ENCODE measurements at places on chromosomes 1 and 21. TPM values are rescaled to one million over a fixed set of nuclear protein-coding genes. Genes with fewer than 3 reads are reported as not detected.

Gene C1orf94
- total RNA-seq: not detected

Gene RAB42
- 7.6 TPM for total RNA-seq

Gene FCN3
- not detected for total RNA-seq

Gene DEPDC1
- 74.0 TPM for total RNA-seq

Gene TMEM61
- total RNA-seq: 5.0 TPM

Gene PLPP3
- 22.4 TPM for total RNA-seq

Gene C1QTNF12
- total RNA-seq: 11.8 TPM

Gene AIRE
- not detected for total RNA-seq

Gene GPR25
- not detected for total RNA-seq

Gene CCDC30
- total RNA-seq: 10.2 TPM

Gene ACTL8
- total RNA-seq: 0.55 TPM

Gene SLC19A1
- total RNA-seq: 25.0 TPM

Gene GJB5
- total RNA-seq: 18.1 TPM

DNA sequence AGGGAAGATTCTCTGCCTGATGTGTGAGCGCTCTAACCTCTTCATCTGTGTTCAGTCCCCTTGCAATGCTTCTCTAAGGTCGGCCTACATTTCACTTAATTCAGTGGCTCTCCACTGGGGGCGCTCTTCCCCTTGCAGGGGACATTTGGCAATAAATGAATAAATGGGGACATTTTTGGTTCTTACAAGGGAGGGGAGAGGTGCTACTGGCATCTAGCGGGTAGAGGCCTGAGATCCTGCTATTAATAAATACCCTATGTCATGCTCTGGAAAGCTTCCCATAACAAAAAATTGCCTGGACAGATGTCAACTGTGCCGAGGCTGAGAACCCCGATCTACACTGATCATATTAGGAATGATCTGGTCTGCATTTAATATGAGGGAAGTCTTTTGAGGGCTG, 25.9 kb upstream of the DNAJC11 start:
- H3K36me3 ChIP-seq: no peaks in the 10 kb centered on the region
- no peaks in the 10 kb centered on the region for H3K4me1 ChIP-seq
- H3K4me3 ChIP-seq: no peak overlapping the region
- peak; percentile 39 for DNase-seq

DNA sequence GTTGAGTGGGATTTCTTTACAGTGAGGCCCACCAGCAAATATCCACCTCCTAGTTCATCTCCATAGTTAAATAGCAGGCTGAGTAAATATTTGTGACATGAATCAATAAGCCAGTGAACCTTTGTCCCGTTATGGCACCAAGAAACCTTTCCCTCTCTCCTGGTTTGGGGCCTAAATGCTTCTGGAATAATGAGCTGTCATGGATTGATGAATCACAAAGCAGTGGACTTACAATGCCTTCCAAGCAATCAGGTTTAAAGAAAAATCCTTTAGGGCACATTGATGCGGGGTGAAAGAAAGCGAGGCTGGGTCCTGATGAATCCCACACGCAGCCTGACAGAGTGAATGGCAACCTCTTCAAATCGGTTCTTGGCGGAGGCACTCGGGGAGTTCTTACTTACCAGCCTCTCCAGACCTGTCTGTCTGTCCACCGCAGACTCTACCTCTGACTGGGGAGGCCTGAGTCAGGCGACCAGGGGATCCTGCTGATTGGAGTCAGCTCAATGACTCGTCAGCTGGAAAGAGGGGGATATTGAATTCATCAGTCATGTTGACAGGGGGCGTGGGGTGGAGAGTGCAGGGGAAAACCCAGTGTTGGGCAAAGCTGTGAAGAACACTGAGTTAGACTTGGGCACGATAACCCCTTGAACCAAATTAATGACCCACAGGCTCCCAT, 247.3 kb downstream of the PLPP3 start:
- H3K36me3 ChIP-seq: no peaks in the 10 kb centered on the region
- H3K4me1 ChIP-seq: peaks cover 43% of the 10 kb centered on the region
- no peaks in the 10 kb centered on the region for H3K27me3 ChIP-seq
- H3K27ac ChIP-seq: peak overlapping the region; percentile 55
- DNase-seq: no peak
- H3K4me3 ChIP-seq: no peak overlapping the region

GRCh38 chr1:40709100-40709801, 17.7 kb downstream of the NFYC start:
- H3K27me3 ChIP-seq: no peaks in the 10 kb centered on the region
- peak overlapping the region; percentile 21 for H3K27ac ChIP-seq
- no peaks in the 10 kb centered on the region for H3K36me3 ChIP-seq
- H3K4me1 ChIP-seq: peaks cover 43% of the 10 kb centered on the region
- peak; percentile 82 for DNase-seq

- no peaks in the 10 kb centered on the region for H3K27me3 ChIP-seq
- DNase-seq: no peak
- H3K4me3 ChIP-seq: no peak overlapping the region
- no peaks in the 10 kb centered on the region for H3K36me3 ChIP-seq
- no peak overlapping the region for H3K27ac ChIP-seq
Measured at GRCh38 chr1:96367791-96368190, 353.8 kb upstream of the PTBP2 start.

- H3K27me3 ChIP-seq: no peaks in the 10 kb centered on the region
- H3K4me1 ChIP-seq: no peaks in the 10 kb centered on the region
- H3K36me3 ChIP-seq: no peaks in the 10 kb centered on the region
- DNase-seq: no peak
Measured at GRCh38 chr1:211876851-211877590, 46.5 kb upstream of the LPGAT1 start.

GRCh38 chr1:226882631-226883409, 12.4 kb downstream of the PSEN2 start:
- no peak for DNase-seq
- peaks cover 27% of the 10 kb centered on the region for H3K36me3 ChIP-seq

DNA sequence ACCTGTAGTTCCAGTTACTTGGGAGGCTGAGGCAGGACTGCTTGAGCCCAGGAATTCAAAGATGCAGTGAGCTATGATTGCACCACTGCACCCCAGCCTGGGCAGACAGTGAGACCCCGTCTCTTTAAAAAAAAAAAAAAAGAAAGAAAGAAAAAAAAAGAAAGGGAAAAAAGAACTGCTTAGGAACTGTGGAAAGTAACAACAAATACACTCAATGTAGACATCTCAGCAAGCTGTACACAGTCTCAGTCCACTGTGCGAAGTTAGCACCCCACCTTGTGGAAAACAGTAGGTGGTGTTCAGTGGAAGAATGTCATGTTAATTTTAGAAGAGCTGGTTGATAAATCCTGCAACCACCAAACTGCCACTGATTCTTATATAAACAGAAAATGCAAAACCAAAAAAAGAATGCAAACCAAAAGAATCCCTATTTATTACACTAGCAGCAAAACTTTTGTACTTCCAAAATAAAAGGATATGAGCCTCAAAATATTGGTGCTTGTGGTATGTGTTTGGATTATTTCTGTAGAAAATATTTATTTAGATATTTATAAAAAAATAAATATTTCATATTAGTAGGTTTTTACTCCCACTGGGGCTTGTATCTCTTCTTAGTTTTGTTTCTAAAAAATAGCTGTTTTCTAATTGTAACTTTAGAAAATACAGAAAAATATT, 31.1 kb downstream of the ALG14 start:
- peaks cover 32% of the 10 kb centered on the region for H3K4me1 ChIP-seq
- H3K27ac ChIP-seq: 0 out of 2 replicates have a peak overlapping the region, but pooled peaks have one; percentile 62
- H3K36me3 ChIP-seq: no peaks in the 10 kb centered on the region
- no peak overlapping the region for H3K4me3 ChIP-seq
- no peaks in the 10 kb centered on the region for H3K27me3 ChIP-seq

- no peaks in the 10 kb centered on the region for H3K27me3 ChIP-seq
- no peak overlapping the region for H3K4me3 ChIP-seq
- no peak overlapping the region for H3K27ac ChIP-seq
Measured at GRCh38 chr1:6440198-6441126, 15.9 kb downstream of the ESPN start.

GRCh38 chr1:232459087-232459486, 170.8 kb downstream of the SIPA1L2 start:
- no peaks in the 10 kb centered on the region for H3K4me1 ChIP-seq
- H3K36me3 ChIP-seq: no peaks in the 10 kb centered on the region
- H3K27ac ChIP-seq: no peak overlapping the region

DNA sequence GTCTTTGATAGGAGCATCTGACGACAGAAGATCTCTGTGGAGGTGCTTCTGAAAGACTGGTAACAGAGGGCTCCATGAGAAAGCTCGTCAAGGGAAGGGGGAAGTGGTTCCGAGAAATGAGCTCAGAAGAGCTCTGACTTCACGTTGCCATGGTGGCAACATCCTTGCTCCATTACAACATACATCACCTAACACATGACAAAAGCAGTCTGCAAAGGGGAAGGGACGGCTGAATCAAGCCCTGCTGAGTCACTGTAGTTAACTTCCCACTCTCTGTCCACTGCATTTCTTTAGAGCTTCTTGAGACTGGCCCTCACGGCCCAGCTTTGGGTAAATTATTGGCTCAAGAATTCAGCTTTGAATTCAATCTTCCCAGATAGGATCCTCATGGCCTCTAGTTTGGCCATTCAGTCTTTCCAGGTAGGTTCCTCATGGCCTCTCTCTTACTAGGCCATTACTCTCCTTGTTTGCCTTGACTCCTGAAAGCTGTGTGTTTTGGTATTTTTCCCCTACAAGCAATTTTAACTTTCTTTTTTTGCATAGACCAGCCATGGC, 88.0 kb upstream of the ZNF648 start:
- no peaks in the 10 kb centered on the region for H3K27me3 ChIP-seq
- DNase-seq: no peak
- peaks cover 14% of the 10 kb centered on the region for H3K4me1 ChIP-seq
- no peak overlapping the region for H3K27ac ChIP-seq
- no peaks in the 10 kb centered on the region for H3K36me3 ChIP-seq

DNA sequence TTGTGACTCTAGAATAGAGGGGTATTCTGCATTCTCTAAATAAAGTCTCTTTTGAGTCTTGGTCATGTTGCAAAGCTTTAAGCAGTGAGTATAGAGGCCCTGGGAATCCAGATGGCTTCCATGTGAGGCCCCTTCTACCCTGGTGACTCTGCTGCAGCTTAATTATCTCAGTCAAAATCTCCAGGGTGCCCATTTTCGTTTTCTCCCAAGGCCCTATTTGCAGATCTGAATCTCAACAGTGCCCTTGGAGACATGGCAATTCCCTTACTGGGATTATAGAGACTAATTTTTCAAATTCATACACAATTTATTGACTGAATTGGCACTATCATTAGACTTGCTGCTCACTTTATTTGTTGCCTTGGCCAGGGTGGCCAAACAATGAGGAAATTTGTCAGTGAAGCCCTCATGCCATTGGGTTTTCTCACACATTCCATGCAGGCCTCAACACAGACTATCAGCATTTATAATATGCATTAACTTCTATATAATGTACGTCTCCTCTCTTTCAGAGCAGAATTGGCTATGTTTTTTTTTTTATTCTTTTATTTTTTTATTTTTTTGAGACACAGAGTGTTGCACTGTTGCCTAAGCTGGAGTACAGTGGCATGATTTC, 35.1 kb downstream of the PROX1 start:
- no peak for DNase-seq
- H3K36me3 ChIP-seq: no peaks in the 10 kb centered on the region
- no peaks in the 10 kb centered on the region for H3K4me1 ChIP-seq
- H3K27ac ChIP-seq: no peak overlapping the region
- no peaks in the 10 kb centered on the region for H3K27me3 ChIP-seq

- DNase-seq: peak; percentile 8
- H3K27ac ChIP-seq: no peak overlapping the region
- no peaks in the 10 kb centered on the region for H3K4me1 ChIP-seq
Measured at GRCh38 chr1:9009438-9010370, 16.5 kb downstream of the SLC2A7 start.

GRCh38 chr1:231201979-231202633, 38.9 kb upstream of the GNPAT start:
- H3K27ac ChIP-seq: no peak overlapping the region
- H3K4me1 ChIP-seq: no peaks in the 10 kb centered on the region
- H3K4me3 ChIP-seq: no peak overlapping the region
- no peaks in the 10 kb centered on the region for H3K36me3 ChIP-seq
- peaks cover 92% of the 10 kb centered on the region for H3K27me3 ChIP-seq

- H3K4me1 ChIP-seq: no peaks in the 10 kb centered on the region
- H3K27me3 ChIP-seq: no peaks in the 10 kb centered on the region
- peaks cover 4% of the 10 kb centered on the region for H3K36me3 ChIP-seq
- no peak for DNase-seq
Measured at GRCh38 chr1:51453010-51453409, 66.1 kb downstream of the EPS15 start.

DNA sequence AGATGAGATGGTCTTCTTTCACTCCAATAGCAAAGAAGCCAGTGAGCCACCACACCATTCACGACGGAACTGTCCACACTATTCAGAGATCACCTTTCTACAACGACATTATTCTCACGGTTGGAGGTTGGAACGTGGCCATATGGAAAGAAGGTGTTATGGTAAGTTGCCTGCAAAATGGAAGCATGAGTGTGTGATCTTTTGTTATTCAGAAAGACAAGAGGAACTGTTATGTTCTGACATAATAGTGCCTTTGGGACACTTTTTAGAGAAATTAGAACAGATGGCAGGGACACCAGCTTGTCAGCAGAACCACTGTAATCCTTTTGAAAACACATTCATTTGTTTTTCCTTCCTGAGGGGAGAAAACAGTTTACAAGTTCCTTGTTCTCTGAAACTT, 75.8 kb upstream of the MCOLN3 start:
- DNase-seq: no peak
- no peak overlapping the region for H3K4me3 ChIP-seq
- H3K27ac ChIP-seq: no peak overlapping the region
- no peaks in the 10 kb centered on the region for H3K36me3 ChIP-seq
- no peaks in the 10 kb centered on the region for H3K27me3 ChIP-seq

DNA sequence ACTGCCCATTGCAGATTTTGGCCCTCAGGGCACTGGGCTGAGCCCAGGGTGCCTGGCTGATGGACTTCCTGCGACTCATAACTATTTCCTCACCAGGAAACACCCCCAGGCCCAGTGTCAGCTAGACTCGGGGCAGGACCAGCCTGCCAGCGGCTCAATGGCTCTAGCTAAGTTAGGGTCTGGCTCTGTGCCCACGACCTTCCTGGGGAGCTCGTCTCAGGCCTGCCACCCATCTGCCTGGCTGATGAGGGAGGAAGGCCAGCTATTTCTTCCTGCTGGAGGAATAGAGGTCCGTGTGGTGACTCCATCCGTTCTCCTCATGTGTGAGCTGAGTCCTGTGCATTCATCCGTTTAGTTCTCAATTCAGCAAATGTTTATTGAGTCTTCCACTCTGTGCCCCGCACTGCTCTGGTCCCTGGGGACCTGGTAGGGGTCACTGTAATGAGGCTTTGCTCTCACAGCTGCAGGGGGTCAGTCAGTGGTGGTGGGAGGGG, 44.5 kb downstream of the KIRREL1 start:
- peak overlapping the region; percentile 35 for H3K27ac ChIP-seq
- no peaks in the 10 kb centered on the region for H3K27me3 ChIP-seq
- H3K4me3 ChIP-seq: no peak overlapping the region
- H3K36me3 ChIP-seq: no peaks in the 10 kb centered on the region
- peak; percentile 52 for DNase-seq
- H3K4me1 ChIP-seq: peaks cover 25% of the 10 kb centered on the region

GRCh38 chr1:89519779-89520358, 4.8 kb upstream of the LRRC8B start:
- DNase-seq: no peak
- H3K36me3 ChIP-seq: no peaks in the 10 kb centered on the region
- no peak overlapping the region for H3K27ac ChIP-seq
- no peak overlapping the region for H3K4me3 ChIP-seq

- no peak for DNase-seq
- peaks cover 53% of the 10 kb centered on the region for H3K27me3 ChIP-seq
- no peak overlapping the region for H3K27ac ChIP-seq
- no peaks in the 10 kb centered on the region for H3K36me3 ChIP-seq
- H3K4me3 ChIP-seq: no peak overlapping the region
Measured at GRCh38 chr1:230335861-230336522, 90.1 kb downstream of the PGBD5 start.

- DNase-seq: peak; percentile 11
- H3K36me3 ChIP-seq: no peaks in the 10 kb centered on the region
- peak overlapping the region; percentile 15 for H3K4me3 ChIP-seq
- no peaks in the 10 kb centered on the region for H3K27me3 ChIP-seq
- peaks cover 28% of the 10 kb centered on the region for H3K4me1 ChIP-seq
Measured at GRCh38 chr1:116092752-116093489, 18.3 kb upstream of the MAB21L3 start.

Measured in PC-9 (cell line).